NCI-H524 (cell line): ENCODE measurements at places on chromosomes 5 and 9.

DNA sequence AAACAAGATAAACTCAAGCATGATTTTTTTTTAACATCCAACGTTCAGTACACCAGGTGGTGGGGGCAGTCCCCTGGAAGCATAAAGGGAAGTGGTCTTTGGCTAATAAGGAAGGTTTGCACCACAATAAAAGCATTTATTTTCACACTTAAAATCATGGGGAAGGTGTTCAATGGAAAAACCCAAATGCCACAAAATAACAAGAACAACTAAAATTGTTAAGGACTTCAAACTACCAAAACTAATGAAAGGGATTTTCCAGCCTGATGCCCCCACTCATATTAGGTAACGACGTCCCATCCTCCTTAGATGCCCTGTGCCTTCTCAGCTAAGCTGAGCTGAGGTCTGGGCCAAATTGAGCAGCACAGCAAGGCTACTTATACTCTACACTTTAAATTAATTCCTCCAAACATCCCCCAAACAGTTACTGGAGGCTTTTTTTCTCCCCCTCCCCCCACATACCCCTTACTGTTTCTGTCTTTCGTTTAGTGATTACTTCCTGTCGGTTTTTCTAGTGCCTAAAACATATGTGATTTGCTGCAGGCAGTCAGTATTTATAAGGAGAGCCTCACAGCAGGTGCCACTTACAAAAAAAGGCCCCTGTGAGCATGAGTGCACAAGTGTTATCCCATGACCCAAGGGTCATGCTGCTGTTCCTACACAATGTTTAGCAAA lies 259.7 kb upstream of the ZNF608 start:
- peak; percentile 35 for DNase-seq

- no peak for DNase-seq
Observed at GRCh38 chr9:135505406-135506187, 5.1 kb downstream of the MRPS2 start.

DNA sequence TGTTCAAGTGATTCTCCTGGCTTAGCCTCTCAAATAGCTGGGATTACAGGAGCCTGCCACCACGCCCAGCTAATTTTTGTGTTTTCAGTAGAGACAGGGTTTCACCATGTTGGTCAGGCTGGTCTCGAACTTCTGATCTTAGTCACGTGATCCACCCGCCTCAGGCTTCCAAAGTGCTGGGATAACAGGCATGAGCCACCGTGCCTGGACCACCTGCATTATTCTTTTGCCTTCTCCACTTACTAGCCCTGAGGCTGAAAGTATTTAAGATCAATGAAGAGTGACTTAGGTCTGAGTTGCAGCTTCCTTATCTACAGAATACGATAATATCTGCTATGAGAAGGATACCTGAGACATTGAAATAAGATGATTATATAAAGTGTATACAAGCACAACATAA lies 123.9 kb downstream of the LMNB1 start:
- DNase-seq: no peak

- no peak for DNase-seq
Observed at GRCh38 chr5:68343421-68343826, 127.9 kb downstream of the PIK3R1 start.

GRCh38 chr9:109074236-109074889 lies 45.4 kb downstream of the TMEM245 start:
- DNase-seq: no peak

GRCh38 chr5:141514330-141515133 lies 25.7 kb downstream of the PCDHGC5 start:
- peak; percentile 58 for DNase-seq

GRCh38 chr5:108735790-108736189 lies 11.9 kb upstream of the FER start:
- DNase-seq: no peak

GRCh38 chr5:150503977-150504620 lies 3.8 kb upstream of the NDST1 start:
- DNase-seq: peak; percentile 90

DNA sequence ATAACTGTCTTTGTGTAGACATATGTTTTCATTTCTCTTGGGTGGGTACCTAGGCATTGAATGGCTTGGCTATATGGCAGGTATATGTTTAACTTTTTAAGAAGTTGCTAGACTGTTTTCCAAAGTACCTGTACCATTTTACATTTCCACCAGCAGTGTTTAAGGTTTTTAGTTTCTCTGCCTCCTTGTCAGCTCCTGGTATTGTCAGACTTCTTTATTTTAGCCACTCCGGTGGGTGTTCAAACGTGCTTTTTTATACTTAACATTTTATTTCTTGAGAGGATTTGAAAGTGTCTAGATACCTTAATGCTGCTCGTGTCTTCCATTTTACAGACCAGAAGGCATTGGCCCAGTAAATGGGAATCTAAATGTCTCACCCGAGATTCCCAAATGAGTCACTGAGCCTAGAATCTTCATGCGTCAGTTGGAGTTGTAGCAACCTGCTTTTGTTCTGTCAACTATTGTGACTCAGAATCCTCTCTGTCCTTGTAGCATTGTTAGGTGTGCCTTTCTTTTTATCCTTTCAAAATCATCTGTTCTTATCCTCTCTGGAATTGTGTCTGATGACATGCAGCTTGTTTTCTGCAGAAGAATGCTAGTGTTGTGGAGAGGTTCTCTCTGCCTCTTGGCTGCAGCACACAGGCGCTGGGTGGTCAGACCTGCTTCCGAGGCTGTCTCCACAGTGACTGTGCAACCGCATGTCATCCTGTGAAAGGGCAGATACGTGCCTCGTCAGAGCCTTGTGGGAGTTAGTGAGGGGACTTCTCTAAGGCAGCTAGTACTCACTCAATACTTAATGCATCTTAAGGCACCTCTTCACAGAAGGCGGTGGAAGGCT lies 291.8 kb downstream of the AOPEP start:
- no peak for DNase-seq

GRCh38 chr9:40927260-40927631 lies 201.2 kb downstream of the FOXD4L6 start:
- DNase-seq: no peak

GRCh38 chr9:106859957-106860720 lies 2.8 kb upstream of the ZNF462 start:
- peak; percentile 65 for DNase-seq

DNA sequence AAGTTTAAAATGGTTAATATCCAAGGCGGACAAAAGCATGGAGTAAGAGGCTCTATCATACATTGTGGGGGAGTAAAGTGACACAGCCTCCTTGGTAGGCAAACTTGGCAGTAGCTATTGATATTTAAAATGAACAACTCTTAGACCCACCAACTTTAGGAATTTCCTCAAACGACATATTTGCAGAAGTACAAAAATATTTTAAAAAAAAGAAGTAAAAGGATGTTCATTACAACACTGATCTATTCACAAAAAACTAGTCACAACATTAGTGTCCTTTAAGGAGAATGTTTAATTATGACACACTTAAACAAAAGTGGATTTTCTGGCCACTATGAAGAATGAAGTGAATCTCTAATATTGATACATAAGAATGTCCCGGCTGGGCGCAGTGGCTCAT lies 1.7 kb downstream of the ALG2 start:
- no peak for DNase-seq

GRCh38 chr9:130308081-130308571 lies 42.6 kb downstream of the HMCN2 start:
- no peak for DNase-seq

- DNase-seq: no peak
Observed at GRCh38 chr5:153594785-153595184, 104.3 kb downstream of the GRIA1 start.

DNA sequence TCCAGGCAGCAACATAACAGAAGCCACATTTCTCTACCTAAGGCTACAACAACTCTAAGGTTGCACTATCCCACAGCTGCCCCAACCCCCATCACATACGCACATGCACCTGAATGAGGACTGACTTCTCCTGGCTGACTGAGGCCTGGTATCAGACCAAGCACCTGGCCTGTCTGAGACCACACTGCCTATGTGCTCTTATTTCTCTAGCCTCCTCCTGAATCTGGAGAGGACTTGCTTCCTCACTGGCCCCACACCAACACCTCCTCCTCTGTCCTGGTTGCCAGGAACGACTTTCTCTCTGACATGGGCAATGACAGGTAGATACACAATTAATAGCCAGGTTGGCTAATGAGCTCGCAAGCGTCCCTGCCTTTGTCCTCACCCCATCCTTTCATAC lies 14.9 kb upstream of the VDAC1 start:
- no peak for DNase-seq

DNA sequence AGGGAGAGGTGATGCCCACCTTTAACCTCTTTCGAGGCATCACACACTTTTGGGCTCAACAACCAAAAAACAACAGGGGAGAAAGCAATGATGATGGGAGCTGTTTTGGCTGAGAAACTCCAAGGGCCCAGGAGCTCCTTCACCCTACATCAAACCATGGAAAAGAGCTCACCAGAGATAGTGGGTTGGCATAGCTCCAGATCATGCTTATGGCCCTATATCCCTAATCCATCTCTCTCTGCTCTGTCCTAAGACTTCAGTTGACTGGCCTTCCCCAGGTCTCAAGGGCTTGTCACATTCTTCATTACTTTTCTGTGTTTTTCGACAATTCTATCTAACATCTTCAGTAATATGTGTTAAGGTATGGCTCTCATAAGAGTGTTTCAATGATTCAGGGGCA lies 5.7 kb upstream of the CTSL start:
- DNase-seq: no peak

GRCh38 chr9:120510816-120511215 lies 69.2 kb downstream of the CDK5RAP2 start:
- no peak for DNase-seq

DNA sequence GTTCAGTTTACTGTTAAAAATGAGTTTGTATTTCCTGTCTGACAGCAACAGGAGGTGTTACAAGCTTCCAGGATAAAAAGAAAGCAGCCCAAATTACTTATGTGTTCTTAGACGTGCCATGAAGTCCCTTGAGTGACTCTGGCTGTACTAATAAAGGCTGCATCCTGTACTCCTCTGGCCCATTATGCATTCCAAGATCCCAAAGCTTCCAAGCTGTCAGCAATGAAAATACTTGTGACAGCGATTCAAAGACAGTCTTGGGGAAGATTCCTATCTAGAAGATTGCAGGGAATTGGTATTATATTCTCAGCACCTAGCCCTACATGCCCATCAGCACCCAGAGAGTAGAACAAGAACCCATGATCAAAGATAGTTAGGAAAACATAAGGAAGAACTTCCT lies 281.6 kb upstream of the TRPC7 start:
- DNase-seq: no peak

DNA sequence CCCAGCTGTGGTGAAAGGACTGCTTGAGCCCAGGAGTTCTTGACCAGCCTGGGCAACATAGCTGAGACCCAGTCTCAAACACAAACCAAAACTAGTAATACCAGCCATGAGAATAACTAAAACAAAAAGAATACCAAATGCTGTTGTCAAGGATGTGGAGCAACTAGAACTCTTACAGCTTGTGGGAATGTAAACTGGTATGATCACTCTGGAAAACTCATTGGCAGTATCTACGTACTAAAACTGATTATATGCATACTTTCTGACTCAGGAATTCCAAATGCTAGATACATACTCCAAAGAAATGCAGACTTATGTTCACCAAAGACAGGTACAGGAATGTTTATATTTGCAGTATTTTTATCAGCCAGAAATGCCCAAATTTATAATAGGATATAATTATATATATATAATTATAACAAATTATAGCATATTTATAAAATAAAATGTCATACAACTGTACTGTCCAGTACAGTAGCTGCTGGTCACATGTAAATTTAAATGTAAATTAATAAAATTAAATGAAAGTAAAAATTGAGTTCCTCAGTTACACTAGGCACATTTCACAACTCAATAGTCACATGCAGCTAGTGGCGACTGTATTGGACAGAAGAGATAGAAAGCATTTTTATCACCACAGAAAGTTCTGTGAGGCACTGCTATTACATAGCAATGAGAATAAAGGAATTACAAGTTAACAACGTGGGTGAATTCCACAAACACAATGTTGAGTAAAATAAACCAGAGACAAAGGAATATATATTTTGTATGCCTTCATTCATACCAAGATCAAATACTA lies 118.5 kb downstream of the GNAQ start:
- DNase-seq: no peak

- no peak for DNase-seq
Observed at GRCh38 chr5:176818391-176819098, 8.2 kb downstream of the UNC5A start.

DNA sequence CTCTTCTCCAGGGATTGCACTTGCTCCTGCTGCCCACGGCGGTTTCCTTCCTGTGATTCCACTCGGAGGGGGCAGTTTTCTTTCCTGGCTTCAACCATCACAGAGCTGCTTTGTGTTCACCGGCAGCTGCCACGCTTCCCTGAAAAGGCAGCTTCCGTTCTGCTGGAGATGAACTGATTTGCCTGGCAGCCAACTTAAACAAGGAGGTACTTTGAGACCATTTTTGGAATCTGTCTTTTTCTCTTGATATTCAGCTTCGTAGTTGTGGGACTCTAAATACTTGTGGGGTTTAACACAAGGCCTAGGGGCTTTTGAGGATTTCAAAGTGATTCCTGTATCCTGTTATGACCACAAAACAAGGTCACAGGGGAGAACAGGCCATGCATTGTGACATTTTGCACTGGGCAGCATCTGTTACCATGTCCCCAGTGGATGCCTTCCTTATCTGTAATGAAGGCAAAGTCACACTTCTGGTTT lies 192.0 kb downstream of the MTRR start:
- DNase-seq: no peak

DNA sequence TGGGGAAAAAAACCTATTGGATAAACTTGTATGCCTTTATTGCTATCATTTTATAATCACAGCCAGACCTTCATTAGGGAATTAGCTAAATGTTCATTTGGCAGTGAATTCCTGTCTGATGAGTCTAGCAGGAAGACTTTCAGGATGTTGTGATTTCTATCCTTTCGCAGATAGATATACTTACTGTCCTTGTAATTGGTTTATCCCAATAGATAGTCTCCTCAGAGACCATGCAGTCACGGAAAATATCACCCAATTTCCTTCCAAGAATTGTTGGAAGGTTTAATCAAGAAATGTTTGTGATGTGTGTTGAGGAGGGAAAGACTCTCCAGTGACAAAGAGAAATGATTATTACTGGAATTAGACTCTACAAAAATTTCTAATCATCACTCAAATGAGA lies 1937.9 kb upstream of the WWC1 start:
- no peak for DNase-seq

GRCh38 chr9:16848179-16848578 lies 22.3 kb downstream of the BNC2 start:
- DNase-seq: peak; percentile 4

GRCh38 chr5:33281431-33281843 lies 159.3 kb upstream of the TARS1 start:
- DNase-seq: no peak

- DNase-seq: no peak
Observed at GRCh38 chr5:32027093-32027716, 146.9 kb downstream of the GOLPH3 start.

GRCh38 chr9:109974143-109974917 lies 194.3 kb downstream of the PALM2AKAP2 start:
- no peak for DNase-seq

- no peak for DNase-seq
Observed at GRCh38 chr5:59164041-59164830, 581.4 kb downstream of the RAB3C start.

- no peak for DNase-seq
Observed at GRCh38 chr5:172114875-172115422, 73.1 kb downstream of the STK10 start.

- no peak for DNase-seq
Observed at GRCh38 chr5:158133369-158133768, 274.4 kb upstream of the CLINT1 start.

- no peak for DNase-seq
Observed at GRCh38 chr5:156949424-156949823, 13.6 kb downstream of the TIMD4 start.
